ENCODE measurements at places on chromosomes 12 and 14.

DNA sequence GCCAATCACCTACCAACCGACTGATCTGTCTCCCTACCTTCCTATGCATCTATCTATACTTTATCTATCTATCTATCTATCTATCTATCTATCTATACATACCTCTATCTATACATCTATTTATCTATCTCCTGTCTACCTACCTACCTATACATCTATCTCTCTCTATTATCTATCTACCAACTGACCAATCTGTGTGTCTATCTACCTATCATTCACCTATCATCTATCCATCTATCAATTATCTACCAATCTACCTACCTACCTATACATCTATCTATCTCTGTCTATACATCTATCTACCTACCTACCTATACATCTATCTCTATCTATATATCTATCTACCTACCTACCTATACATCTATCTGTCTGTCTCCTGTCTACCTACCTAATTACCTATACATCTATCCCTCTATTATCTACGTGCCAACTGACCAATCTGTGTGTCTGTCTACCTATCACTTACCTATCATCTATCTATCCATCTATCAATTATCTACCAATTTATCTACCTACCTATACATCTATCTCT lies 3.5 kb downstream of the DNAH10 start:
- H3K4me3 ChIP-seq, result no peak overlapping the region
- H3K36me3 ChIP-seq, result peaks cover under 1% of the 10 kb centered on the region
- no peak for DNase-seq
- peaks cover 7% of the 10 kb centered on the region for H3K27me3 ChIP-seq
- H3K4me1 ChIP-seq, result peaks cover 20% of the 10 kb centered on the region

DNA sequence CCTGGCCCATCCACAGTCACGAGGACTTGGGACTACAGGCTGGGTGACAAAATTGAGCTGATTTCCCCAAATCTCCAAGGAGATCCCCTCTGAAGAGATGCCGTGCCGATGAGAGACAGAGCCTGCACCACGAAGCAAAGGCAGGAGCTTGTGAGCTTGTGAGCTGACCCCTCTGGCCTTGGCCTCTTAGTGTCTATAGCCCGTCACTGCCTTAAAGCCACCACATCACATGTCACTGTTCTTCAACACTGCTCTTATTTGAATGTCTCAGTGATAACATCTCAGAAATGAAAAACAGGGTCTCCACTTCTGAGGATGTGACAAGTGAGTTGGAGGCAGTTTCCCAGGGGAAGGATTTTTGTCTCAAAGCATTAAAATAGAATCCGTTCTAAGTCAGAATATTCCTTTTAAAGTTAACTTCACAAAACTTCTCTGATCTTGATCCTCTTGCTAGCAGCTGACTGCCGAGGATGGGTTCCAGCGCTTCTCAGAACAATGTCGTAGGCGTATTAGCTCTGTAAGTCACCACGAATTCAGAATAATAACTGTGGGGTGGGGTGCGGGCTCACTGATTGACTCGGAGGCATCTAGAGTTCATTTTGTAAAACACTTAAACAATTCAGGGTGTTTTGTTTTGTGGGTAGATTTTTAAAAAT lies 37.5 kb downstream of the CHST11 start:
- DNase-seq, result peak; percentile 68
- H3K27me3 ChIP-seq, result no peaks in the 10 kb centered on the region
- H3K4me3 ChIP-seq, result peak overlapping the region; percentile 62
- H3K4me1 ChIP-seq, result peaks cover 93% of the 10 kb centered on the region
- H3K27ac ChIP-seq, result peak overlapping the region; percentile 80

GRCh38 chr14:87186737-87187136 lies 806.2 kb downstream of the GALC start:
- no peak overlapping the region for H3K4me3 ChIP-seq
- H3K27ac ChIP-seq, result no peak overlapping the region
- no peaks in the 10 kb centered on the region for H3K36me3 ChIP-seq
- no peaks in the 10 kb centered on the region for H3K4me1 ChIP-seq

DNA sequence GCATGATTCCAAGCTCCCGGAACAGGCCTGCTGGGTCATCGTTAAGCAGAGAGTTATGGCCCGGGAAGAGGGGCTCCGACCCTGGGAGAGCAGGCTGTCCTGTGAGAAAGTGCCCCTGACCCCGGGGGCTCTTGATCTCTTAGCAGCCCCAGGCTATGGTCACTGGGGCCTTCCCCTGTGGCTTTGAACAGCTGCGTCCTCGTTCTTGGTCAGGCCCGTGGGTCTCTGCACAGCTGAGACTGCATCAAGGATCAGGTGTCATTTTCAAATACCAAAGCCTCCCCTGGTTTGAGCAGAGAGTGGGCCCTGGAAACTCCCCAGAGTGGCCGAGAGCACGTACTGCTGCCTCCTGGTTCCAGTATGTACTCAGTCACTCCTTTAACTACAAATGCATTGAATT lies 114.8 kb downstream of the ESRRB start:
- H3K27ac ChIP-seq, result no peak overlapping the region
- H3K27me3 ChIP-seq, result no peaks in the 10 kb centered on the region
- no peak overlapping the region for H3K4me3 ChIP-seq
- no peak for DNase-seq
- no peaks in the 10 kb centered on the region for H3K36me3 ChIP-seq
- H3K4me1 ChIP-seq, result no peaks in the 10 kb centered on the region

GRCh38 chr12:132601171-132601883 lies 9.1 kb downstream of the LRCOL1 start:
- no peak overlapping the region for H3K4me3 ChIP-seq
- DNase-seq, result no peak
- H3K27ac ChIP-seq, result no peak overlapping the region
- H3K36me3 ChIP-seq, result no peaks in the 10 kb centered on the region

GRCh38 chr12:93972411-93973208 lies 175.8 kb upstream of the PLXNC1 start:
- no peak overlapping the region for H3K4me3 ChIP-seq
- H3K27ac ChIP-seq, result no peak overlapping the region
- peaks cover 1% of the 10 kb centered on the region for H3K4me1 ChIP-seq
- H3K36me3 ChIP-seq, result no peaks in the 10 kb centered on the region
- peaks cover 2% of the 10 kb centered on the region for H3K27me3 ChIP-seq

- H3K4me1 ChIP-seq, result peaks cover 33% of the 10 kb centered on the region
- no peaks in the 10 kb centered on the region for H3K27me3 ChIP-seq
- DNase-seq, result peak; percentile 54
- peaks cover 34% of the 10 kb centered on the region for H3K36me3 ChIP-seq
These were observed 3.6 kb downstream of the SMARCD1 start for GRCh38 chr12:50088577-50089335.
